ENCODE measurements at places on chromosomes 4 and X.

- no peak for DNase-seq
These were observed 200.9 kb upstream of the FSTL5 start for GRCh38 chr4:162364651-162365050.

GRCh38 chrX:70174754-70175153 is 2.5 kb upstream of the DGAT2L6 start:
- no peak for DNase-seq

GRCh38 chr4:2412534-2412884 is 5.9 kb downstream of the ZFYVE28 start:
- DNase-seq, result peak; percentile 66

GRCh38 chrX:135191838-135192237 is 20.6 kb upstream of the CT55 start:
- DNase-seq, result no peak

- DNase-seq, result no peak
These were observed 18.5 kb downstream of the CNOT6L start for GRCh38 chr4:77800483-77801259.

- no peak for DNase-seq
These were observed 671.8 kb downstream of the CCSER1 start for GRCh38 chr4:90798948-90799347.

- DNase-seq, result no peak
These were observed 44.9 kb downstream of the ANAPC4 start for GRCh38 chr4:25421816-25422525.

- no peak for DNase-seq
These were observed 200.1 kb upstream of the VCX3A start for GRCh38 chrX:6734844-6735634.

- DNase-seq, result no peak
These were observed 192.2 kb downstream of the CPEB2 start for GRCh38 chr4:15194520-15194919.

- DNase-seq, result no peak
These were observed 213.1 kb upstream of the FAT1 start for GRCh38 chr4:186936496-186937375.

DNA sequence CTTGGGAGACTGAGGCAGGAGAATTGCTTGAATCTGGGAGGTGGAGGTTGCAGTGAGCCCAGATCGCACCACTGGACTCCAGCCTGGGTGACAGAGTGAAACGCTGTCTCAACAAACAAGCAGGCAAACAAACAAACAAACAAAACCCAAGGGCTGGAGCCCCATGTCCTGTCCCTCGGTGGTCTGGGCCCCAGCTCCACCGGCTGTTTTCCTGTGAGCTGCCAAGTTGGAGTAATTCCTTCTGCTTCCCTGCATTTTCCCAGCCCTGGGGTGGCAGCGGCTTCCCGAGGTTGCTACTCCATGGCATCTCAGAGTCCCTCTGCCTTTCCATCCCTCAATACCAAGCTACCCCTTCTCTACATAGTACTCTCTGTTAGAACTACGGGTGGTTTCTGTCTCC is 43.2 kb downstream of the RGS12 start:
- DNase-seq, result no peak
